Coronary artery (tissue), 2 donors: ENCODE measurements at places on chromosomes 1 and 21.

- DNase-seq, result no peak
Measured at GRCh38 chr1:153546796-153547559, 1.4 kb upstream of the S100A4 start.

GRCh38 chr1:65791801-65792668 is 660 bp upstream of the PDE4B start:
- DNase-seq, result no peak

DNA sequence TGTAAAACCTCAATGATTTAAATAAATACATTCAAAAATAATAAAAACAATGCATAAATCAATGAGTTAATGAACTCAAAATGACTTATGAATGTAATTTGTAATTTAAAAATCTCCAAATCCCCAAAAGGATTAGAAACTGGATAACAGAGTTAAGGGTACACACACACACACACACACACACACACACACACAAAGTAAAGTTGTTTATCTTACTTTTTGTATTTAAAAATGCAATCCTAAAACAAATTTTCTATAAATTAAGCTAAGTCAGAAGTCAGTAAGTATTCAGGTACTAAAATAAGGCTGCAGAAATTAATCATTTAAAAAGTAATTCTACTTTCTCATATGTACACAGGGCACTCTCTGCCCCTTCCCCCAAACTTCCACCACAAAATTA is 1.8 kb downstream of the LRIF1 start:
- DNase-seq, result no peak

GRCh38 chr1:198647055-198647454 is 8.2 kb downstream of the PTPRC start:
- no peak for DNase-seq

DNA sequence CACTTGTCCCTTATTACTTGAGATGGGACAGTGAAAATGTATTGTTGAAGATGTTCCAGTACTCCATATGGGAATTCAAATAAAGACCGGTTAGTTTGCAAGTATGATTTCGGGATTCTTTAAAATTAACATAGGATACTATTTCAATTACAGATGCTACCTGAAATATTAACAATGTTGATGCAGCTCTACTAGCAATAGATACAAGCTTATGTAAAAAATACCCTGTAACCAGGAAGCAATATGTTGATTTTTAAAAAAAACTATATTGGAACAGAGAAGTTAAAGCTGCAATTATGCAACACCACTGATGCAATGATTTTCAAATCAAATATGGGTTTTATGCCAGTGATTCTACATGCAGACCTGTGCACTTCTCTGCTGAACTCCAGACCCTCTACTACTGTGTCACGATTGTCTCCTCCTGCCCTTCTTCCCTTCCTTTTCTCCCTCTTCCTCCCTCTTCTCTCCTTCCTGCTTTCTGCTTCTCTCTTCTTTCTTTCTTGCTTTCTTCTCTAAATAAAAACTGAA is 179.2 kb downstream of the ATP6V1G3 start:
- no peak for DNase-seq

- no peak for DNase-seq
Measured at GRCh38 chr1:248622570-248623001, 12.3 kb downstream of the OR2T11 start.

GRCh38 chr1:167223144-167224103 is 2.7 kb downstream of the POU2F1 start:
- no peak for DNase-seq

- DNase-seq, result no peak
Measured at GRCh38 chr1:69504730-69505252, 62.9 kb upstream of the LRRC7 start.

- no peak for DNase-seq
Measured at GRCh38 chr21:28644762-28645161, 347.9 kb downstream of the LTN1 start.

- DNase-seq, result no peak
Measured at GRCh38 chr1:3678361-3679097, 26.2 kb downstream of the TP73 start.

- DNase-seq, result no peak
Measured at GRCh38 chr21:31780944-31781343, 49.0 kb upstream of the SCAF4 start.

- no peak for DNase-seq
Measured at GRCh38 chr1:8024329-8024728, 1.8 kb downstream of the ERRFI1 start.

DNA sequence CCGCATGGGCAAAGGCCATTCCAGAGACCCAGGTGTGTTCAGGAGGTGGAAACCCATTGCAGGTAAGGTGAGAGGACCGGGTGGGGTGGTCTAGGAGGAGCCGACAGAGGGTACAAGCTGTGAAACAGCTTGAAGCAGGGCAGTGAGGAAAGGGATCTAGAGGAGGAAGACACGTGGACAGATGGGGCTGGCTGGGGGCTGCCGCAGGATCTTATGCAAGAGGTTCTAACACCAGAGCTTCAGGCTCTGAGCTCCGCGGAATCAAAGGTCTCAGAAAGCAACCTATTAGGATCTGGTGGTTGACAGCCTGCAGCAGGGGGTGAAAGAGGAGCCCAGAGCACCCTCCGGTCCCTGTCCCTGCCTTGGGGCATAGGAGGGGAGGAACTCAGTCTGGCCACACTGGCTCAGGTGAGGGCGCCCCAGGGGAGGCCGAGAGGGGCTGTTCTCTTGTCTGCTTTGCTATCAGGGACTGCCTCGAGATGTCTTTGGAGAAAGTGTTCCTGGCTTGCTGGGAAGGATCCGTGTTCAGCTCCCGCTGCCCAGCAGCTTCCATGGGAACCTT is 1.9 kb downstream of the TFF1 start:
- DNase-seq, result no peak

DNA sequence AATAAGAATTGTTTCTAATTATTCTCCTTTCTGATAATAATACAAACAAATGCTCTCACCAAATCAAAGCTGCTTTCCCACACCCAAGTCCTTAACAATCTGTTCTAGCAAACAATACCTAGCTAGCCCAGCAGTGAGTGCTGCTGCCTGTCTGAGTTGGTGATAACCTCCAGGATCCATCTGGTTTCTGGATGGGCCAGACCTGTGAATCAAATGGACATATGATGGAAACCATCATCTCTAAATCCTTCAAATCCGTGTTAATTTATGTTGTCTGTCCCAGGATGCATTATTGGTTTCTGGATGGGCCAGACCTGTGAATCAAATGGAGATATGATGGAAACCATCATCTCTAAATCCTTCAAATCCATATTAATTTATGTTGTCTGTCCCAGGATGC is 1230.0 kb downstream of the AMY1C start:
- DNase-seq, result no peak

DNA sequence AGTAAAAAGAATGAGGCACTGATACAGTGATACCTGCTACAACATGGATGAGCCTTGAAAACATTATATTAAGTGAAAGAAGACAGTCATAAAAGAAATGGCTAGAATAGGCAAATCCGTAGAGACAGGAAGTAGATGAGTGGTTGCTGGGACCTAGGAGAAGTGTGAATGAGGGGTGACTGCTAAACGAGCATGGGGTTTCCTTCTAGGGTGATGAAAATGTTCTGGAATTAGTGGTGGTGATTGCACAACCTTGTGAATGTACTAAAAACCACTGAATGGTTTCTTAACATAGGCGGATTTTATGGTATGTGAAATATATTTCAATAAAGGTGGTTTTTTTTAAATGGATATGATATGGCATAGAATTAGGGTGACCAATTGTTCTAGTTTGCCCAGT is 12.6 kb upstream of the SERINC2 start:
- DNase-seq, result no peak

DNA sequence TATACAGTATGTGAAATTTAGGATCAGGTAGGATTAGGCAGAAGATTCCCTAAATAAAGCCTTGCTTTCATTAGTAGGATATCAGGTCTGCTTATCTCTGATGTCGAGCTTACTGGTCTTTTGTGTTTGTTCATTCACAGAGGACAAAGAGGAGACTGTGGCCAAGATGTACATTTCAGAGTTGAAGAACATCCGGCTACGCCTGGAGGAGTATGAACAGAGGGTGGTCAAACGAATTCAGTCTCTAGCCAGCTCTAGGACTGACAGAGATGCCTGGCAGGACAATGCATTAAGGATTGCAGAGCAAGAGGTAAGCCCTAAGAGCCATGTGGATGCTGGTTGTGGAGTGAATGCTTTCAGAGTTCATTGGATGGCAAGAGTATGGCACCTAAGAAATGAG is 106.2 kb downstream of the MACF1 start:
- no peak for DNase-seq

GRCh38 chr1:86788300-86789206 is 84.2 kb downstream of the SH3GLB1 start:
- no peak for DNase-seq

GRCh38 chr21:42815217-42815616 is 64.1 kb downstream of the WDR4 start:
- DNase-seq, result no peak

DNA sequence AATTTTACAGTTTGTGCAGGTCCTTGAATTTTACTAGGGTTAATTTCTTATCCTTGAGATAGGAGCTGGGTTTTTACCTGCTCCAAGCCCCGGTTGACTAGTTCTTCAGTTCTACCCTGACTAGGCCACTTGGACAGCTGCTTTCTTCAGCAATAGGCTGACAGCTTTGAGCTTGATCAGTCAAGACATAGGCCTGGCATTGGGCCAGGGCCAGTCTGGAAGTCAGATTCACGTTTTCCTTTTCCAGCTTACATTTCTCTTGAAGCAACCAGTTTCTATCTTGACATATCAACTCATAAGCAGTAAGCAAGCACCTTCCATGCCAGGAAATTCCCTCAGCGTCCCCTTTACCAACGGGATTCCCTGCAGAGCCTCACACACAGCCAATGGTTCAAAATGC is 63.7 kb upstream of the AJAP1 start:
- DNase-seq, result peak; percentile 29

DNA sequence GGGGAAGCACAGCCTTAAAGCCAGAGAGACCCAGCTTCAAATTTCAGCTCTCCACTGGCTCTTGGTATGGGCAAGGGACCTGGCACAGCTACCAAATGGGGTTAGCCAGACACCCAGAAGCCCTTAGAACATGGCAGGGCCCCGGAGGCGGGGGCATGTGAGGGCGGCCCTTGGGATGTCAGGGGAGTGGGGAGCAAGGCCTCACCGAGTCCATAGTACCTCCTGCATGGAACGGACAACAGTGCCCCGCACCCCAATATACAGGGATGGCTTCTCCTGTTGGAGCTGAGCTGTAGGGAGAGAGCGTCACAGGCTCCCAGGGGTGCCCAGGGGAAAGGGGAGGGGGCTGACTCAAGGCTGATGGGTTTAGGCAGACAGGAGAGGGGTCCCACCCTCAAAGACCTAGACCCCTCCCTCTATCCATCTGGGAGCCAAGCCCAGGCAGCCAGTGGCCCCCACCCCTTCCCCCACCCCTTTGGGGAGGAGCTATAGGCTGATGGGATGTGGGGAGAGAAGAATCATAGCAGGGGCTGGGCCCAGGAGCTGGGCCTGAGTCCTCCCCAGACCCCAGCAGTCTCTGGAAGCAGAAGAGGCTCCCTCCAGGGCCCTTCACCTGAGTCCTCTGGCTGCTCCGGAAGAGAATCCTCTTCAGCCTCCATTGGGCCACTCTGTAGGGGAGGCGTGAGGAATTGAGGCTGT is 16.5 kb downstream of the SPOCD1 start:
- DNase-seq, result peak; percentile 35

DNA sequence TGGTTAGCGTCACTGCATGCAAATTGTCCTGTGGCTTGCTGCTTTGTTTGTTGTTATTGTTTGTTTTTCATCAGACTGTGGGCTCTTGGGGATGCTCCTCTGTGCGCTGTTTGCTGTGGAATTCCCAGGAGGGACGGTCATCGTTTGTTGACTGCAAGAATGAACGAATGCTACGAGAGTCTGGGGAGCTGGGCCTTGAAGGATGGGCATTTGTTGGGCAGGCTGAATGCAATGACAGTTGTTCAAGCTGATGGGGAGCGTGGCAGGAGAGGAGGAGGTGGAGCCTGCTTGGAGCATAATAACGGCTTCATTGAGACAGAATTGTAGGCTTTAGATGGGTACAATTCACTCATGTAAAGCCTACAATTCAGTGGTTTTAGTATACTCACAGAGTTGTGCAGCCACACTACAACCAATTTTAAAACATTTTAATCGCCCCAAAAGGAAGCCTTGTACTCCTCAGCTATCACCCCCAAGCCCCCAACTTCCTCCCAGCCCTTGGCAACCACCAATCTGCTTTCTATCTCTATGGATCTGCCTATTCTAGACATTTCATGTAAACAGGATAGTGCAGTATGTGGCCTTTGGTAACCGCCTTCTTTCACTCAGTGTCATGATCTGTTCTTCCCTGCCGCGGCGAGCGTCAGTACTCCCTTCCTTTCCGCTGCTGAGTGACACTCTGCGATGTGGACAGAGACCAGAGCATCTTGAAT is 190.2 kb downstream of the CAMTA1 start:
- no peak for DNase-seq

DNA sequence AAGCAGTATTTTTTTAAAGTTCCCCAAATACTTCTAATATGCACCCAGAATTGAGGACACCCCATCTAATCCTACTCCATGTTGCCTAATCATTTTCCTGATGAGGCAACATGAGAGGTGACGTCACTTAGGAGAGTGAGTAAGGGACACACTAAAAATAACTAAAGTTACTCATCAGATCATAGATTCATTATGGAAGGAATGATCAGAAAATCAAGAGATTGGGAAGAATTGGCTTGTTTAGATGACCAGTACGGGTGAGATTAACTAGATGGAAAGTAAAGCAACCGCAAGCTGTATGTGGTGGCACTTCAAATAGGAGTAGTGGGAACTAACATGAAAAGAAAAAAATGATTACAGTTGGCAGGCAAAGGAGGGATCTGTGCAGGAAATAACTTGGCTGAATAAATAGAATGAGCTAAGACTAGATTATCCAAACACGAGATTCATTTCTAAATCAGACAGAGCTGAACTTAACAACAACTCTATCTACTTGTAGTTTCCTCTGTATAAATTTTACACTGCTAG is 61.4 kb upstream of the CXADR start:
- DNase-seq, result no peak

GRCh38 chr1:15065736-15066135 is 87.8 kb upstream of the TMEM51 start:
- no peak for DNase-seq

- DNase-seq, result no peak
Measured at GRCh38 chr1:35619237-35620121, 21.8 kb downstream of the PSMB2 start.

DNA sequence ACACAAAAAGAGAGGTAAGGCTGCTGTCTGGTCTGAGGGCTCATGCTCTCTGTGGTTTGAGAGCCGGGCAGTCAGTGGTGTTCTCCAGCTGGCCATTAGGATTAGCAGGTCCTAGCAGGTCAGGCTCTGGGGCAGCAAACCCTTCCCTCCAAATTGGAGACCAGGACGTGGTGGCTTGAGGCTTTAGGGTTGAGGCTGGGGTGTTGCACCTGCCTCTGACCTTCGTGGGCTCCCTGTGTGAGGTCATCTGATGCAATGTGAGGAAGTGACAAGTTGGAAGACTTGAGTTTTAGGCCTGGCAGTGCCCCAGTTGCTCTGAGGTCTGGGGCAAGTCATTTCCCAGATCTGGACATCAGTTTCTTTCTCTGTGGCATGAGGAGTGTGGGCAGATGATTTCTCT is 24.4 kb downstream of the SZRD1 start:
- DNase-seq, result no peak
